ENCODE measurements at places on chromosomes 4 and X.

DNA sequence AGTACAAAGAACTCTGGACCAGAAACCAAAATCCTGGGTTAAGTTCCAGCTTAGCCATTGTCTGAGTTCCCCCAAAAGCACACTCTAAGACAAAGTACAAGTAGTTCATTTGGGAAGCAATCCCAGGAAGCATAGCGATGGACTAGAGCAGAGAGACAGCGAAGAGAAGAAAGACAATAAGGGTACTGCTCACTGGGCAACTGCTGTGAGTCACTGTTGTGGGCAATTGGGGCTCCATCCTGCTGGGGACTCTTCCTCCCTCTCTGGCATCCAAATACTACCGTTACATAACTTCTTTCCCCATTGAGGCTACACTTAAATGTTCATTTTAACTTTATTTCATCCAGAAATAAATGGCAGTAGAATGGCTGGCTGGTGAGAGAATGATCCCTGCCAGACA is 14.1 kb downstream of the SRPX start:
- DNase-seq: no peak

DNA sequence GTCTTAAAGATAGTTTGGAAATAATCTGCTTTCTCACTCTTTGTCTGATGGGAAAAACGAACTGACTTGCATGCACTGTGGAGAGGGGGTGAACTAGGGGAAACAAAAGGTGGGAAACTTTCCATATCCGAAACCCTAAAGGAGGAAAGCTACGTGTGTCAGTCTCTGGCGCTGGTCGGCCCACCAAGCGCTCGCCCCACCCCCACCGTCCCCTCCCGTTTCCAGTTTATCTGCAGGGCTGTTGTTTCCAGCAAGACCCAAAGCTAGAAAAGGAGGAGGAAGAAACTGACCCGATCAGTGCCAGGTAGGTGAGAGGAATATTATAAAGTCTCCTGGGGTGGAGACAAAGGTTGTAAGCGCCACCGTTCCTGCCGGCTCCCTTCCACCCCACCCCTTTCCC is 552 bp downstream of the TCEAL9 start:
- no peak for DNase-seq

DNA sequence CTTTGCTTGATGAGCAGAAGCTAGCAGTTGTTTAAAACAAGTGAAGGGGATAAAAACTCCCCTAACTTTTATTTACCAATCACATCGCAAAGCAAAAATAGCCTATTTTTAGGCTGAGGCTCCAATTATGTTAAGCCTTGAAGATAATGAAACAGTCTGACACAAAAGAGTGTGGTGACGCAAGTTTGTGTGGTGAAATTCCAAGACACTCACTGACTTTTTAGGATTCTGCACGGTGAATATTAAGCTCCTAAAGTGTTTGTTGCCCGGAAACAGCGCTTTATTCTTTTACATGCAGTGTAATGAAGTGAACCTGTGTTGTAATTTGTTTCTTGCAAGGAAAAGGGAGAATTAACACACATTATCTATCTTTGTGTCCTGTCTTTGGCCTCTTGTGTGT is 74.8 kb downstream of the POLA1 start:
- no peak for DNase-seq

DNA sequence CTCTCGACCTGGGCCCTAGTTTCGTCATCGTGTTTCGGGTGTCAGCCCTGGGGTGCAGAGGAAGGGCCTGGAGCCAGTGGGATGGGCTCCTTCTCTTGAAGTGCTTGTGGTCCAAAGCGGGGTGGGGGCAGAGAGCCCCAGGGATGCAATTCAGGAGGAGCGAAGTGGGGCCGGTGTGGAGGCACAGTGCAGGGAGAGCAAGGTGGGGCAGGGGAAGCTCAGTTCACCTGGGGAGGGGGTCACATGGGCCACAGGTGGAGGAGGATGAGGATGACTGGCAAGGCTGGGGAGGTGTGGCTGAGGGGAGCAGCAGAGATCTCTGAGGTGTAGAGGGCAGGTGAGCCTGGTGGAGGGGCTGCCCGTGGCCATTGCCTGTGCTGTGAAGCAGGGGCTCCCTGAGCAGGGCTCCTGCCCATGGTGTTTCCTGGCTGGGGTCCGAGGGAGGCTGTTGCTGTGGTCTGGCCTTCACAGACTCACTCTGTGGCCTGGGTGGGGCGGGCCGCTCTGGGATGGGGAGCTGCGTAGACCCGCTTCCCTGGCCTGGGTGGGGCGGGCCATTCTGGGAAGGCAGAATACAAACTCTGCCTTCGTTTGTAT is 6.9 kb downstream of the SORCS2 start:
- no peak for DNase-seq
